ENCODE measurements at places on chromosomes 5 and 9.
A peak's percentile ranks its signal among the peaks of the same experiment; 100 is the strongest.

- DNase-seq = no peak
Observed at GRCh38 chr9:124352616-124353015, 62.6 kb downstream of the PSMB7 start.

DNA sequence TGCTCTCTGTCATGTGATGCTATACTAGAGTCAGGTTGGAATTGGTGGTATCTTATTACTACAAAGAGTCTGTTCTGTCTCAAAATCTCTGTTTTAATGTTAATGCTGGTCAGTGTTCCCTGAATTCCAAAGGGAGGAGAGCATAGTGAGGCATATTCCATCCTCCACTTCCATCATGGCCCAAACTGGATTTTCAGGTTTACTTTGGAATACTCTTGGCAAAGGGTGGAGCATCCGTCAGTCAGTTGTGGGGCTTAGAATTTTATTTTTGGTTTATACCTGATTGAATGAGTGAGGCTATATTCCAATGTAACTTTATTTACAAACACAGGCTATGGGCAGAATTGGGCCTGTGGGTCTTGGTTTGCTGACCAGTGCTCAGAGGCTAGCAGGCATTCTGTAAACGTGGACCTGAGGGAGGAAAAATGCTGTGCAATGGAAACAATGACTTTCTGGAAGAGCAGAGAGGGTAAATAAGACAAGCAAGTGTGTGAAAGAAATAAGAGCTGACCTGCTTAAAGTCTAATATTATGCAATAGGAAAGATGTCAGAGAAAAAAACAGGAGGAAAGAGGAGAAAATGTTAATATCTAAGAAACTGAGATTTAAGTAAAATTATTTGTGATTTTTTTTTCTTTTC lies 106.2 kb upstream of the CLINT1 start:
- DNase-seq = no peak

DNA sequence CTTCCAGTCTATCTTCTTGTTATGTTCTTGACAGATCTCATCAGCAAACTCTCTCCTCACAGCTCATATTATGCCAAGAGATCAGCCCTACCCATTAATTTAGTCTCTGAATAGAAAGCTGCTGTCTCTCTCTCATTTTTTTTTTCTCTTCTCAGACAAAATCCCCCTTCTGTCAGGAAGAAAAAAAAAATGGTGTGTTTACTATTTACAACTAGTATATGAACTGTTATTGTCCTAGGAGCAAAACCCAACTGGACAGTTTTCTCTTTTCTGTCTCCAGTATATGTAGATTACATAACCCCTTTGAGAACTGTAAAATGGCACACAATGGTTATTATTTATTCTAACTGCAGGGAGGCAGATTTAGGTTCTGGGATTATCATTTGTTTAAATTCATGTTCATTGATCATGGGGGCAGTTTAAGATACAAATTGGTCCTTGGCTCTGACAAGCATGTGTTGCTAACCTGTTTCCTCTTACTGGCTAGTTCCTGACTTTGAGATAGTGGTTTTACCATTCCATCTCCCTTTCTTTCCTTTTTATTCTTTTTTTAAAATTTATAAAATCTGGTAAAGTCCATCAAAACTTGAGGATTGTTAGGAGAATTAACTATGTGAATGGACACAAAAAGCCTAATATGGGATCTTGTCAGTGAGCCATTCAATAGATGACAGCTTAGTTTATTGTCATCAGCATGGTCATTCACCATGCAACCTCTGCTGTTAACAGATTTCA lies 210.0 kb upstream of the PAPPA start:
- no peak for DNase-seq

DNA sequence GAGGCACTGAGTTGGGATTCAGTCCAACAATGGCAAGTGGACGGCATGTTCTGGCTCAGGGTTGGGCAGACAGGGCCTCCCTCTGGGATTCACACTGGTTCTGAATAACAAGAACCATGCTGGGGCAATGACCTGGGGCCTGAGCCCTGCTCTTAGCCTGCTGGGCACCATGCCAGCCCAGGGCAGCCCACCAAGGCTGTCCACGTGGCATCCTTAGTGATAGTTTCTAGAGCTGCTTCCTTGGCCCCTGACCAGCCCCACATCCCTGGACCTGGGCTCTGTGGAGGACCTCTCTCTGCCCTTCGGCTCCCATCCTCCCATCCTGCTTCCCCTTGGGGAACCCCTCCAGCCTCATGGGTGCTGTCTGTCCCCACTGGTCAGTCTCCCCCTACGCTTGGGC lies 22.3 kb upstream of the OLFM1 start:
- no peak for DNase-seq

- no peak for DNase-seq
Observed at GRCh38 chr5:78547731-78548615, 100.6 kb downstream of the LHFPL2 start.

DNA sequence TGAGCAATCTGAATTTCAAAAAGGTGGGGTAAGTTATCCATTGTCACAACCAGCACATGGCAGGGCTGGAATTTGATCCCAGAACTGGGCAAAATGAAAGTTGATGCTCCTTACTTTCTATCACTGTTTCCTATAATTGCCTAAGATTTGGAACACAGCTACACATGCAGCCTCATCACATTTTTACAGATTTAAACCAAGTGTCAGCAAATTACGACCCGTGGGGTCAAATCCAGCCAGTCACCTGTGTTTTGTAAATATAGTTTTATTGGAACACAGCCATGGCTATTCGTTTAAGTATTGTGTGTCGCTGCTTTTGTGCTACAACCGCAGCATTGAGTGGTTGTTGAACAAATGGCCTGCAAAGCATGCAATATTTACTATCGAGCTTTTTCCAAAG lies 94.3 kb downstream of the SREK1 start:
- DNase-seq = no peak

DNA sequence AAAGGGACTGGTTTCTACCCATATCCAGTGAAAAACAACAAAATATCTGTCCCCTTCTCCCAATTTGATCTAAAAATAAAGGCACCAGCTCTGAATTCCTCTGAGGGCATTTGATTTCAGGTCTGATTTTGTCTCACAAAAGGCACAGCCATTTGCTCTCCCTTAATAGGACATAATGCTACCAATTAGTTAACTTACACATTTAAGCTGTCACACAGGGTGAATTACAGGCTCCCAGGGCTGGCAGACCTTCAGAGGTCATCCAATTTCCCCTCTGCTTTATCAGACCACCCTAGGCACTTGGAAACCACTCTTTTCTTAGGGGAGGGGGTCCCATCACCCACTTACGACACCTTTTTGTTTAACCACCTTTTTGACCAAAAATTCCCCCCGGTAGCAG lies 319.9 kb downstream of the SPOCK1 start:
- no peak for DNase-seq

DNA sequence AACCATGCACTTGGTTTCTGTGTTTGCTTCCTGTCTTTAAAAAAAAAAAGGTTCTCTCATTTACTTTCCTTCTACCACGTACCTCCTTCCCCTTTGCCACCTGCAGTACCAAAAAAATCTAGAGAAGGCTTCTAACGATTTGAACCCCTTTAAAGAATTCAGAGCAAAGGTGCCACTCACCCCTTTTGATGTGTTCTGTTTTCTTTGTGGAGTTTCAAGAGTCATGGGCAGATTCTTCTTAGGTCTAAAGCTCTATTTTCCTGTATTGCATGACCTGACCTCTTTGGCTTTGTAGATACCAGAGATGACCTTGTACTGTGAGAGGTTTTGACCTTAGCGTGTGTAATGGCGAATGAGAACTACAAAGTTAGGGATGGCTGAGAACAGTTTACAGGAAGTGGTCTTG lies 29.0 kb downstream of the TXNDC8 start:
- no peak for DNase-seq

DNA sequence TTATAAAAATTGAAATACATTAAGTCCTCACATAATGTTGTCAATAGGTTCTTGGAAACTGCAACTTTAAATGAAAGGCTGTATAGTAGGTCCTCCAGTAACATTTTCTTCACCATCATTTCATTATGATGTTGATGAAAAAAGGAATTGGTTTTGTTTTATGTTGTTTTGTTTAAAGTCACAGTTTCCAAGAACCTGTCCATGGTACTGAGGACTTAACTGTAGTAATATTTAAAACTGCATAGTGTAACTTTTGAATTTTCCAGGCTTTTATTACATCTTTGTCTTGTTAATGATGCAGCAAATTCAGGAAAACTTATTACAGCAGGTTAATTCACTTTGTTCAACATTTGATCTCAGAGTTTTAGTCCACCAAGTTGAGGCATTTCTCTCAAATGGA lies 11.6 kb downstream of the SECISBP2 start:
- DNase-seq = no peak

GRCh38 chr5:22651355-22651754 lies 201.8 kb downstream of the CDH12 start:
- no peak for DNase-seq

GRCh38 chr5:94522117-94522516 lies 96.3 kb downstream of the KIAA0825 start:
- no peak for DNase-seq

DNA sequence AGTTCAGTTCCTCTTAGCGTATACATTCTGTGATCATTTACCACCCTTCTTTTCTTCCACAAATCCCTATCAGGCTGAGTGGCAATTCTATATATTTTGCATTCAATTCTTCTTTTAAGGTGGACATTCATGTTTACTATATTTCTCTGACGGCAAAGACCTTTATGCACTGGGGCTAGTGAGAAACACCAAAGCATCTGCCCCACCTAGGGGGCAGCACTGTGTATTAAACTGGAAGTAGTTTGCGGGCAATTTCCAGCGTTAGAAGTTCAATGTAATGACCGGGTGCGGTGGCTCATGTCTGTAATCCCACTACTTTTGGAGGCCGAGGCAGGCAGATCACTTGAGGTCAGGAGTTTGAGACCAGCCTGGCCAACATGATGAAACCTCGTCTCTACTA lies 27.9 kb upstream of the FBXL7 start:
- no peak for DNase-seq

GRCh38 chr9:80615964-80616363 lies 1044.2 kb downstream of the TLE4 start:
- DNase-seq = no peak

- DNase-seq = no peak
Observed at GRCh38 chr5:93831449-93831848, 90.0 kb upstream of the POU5F2 start.

DNA sequence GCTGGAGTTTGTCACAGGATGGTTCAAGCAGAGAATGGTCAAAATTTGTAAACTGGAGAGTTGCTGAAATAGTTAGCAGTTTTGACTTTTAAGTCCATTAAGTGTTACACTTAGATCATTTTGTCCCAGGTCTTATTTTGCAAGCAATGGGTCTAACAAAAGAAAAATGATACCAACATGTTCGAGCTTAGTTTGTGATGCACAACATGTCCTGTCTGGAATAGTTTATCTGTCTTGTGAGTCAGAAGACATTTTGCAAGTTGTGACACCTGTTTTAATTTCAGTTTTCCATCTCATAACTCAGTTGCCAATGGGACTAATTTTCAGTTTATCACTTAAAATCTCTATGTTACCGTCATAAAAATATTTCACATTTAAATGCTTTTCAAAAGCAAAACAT lies 929.8 kb downstream of the CDH18 start:
- DNase-seq = no peak

GRCh38 chr5:133675376-133676154 lies 63.2 kb upstream of the FSTL4 start:
- no peak for DNase-seq

DNA sequence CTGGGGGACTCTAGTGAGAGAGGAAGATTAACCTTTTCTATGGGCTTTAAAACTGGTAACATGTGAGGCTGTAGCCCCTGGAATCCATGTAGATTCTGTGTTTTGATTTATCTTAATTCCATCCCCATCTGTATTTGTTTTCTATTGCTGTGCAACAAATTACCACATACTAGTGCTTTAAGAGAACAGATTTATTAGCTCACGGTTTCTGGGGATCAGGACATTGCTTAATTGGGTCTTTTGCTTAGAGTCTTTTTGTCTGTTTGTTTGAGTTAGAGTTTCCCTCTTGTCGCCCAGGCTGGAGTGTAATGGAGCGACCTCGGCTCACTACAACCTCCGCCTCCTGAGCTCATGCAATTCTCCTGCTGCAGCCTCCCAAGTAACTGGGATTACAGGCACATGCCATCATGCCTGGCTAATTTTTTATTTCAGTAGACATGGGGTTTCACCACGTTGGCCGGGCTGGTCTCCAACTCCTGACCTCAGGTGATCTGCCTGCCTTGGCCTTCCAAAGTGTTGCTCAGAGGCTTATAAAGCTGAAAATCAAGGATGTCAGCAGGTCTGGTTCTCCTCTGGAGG lies 29.9 kb upstream of the GNA14 start:
- DNase-seq = no peak

GRCh38 chr5:52922384-52922783 lies 66.8 kb upstream of the ITGA2 start:
- DNase-seq = peak; percentile 63

DNA sequence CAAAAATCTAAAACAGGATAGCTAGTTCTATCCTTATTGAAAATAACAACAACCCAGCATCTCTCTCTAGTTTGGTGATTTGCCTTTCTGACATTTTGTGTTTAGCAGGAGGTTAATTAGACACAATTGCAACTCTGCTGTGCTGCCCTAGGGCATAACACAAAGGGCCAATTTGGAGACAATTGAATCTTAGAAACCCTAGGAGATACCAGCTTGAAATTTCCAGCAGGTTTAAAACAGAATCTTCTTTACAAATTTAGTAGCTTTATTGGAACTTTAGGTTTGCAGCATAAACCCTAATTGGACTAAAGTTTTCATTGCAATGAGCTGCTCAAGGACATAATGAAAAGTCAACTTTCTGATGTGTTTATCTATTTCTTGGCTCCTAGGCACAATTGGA lies 166.7 kb upstream of the FER start:
- DNase-seq = no peak

- DNase-seq = no peak
Observed at GRCh38 chr5:117759849-117760499, 1185.4 kb upstream of the SEMA6A start.

DNA sequence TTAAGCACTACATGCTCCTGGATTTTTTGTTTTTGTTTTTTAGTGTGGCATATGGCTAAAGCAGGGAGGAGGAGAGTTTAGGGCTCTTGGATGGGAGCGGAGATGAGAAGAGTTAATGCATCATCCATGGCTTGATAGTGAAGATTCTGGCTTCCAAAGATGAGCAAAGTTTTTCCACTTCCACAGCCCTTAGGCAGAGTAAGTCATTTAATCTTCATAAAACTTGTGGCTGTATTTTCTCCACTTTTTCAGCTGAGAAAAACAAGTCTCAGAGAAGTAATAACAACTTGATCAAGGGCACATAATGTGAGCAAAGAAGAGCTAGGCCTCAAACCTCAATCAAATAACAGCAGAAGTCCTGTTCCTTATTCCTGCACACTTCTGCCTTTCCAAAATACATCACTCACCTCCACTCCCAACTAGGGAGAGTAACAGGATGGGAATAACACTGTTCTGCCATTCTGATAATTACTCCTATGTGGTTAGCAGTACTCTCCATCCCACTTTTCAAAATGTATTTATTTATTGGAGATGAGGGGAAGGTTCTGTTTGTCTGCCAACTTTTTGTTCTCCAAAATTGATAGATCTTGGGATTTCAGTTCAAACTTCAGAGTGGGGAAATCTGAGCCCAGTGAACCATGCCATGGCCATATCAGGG lies 53.7 kb upstream of the DPYSL3 start:
- DNase-seq = no peak

DNA sequence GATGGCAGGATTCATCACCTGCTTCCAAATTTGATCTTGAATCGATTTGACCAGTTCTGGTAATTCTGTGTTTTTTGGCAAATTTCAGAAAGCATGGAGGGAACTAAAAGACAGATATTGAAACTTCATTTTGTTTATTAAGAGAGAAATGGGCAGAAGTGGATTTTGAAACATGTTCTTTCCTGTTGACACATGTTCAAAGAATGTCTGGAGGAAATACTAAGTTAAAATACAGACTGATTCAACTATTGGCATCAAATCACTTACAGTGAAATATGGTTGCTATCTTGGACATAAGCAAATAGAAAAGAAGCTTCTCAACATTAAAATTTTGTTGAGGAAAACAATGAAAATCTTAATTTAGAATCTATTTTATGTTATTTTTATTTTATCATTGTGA lies 19.3 kb upstream of the GZMK start:
- DNase-seq = peak; percentile 51
